ENCODE measurements at places on chromosomes 4 and X. TPM values are rescaled to one million over a fixed set of nuclear protein-coding genes. Genes with fewer than 3 reads are reported as not detected.

GAB3 gene
- total RNA-seq = 2.0 TPM

AKAP17A gene
- 76.2 TPM for total RNA-seq

USP17L12 gene
- not detected for total RNA-seq

SLC2A9 gene
- total RNA-seq = 22.5 TPM

GAGE12E gene
- total RNA-seq = not detected

GUCY1A1 gene
- not detected for total RNA-seq
